ENCODE measurements at places on chromosomes 3 and 15.

GRCh38 chr3:108085810-108086350 is 5.0 kb downstream of the CD47 start:
- DNase-seq = no peak

GRCh38 chr3:78690766-78691165 is 1077.0 kb downstream of the ROBO1 start:
- DNase-seq = peak; percentile 75

DNA sequence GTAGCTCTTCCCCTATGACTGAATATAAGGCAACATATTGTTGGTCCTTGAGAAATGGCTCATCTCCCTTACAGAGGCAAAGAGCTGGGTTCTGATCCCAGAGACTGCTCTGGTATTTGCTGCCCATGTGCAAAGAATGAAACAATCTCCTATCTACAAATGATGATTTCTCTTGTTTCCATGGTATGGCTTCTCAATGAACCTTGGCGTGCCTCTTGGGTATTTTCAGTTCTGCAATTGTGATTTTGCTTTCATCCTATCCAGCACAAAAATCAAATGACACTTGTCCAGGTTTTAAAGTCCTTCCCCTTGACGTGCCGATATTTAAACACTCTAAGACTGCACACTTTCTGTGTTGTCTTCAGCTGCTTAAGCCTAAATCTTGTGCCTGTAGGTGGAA is 109.8 kb upstream of the NR2F2 start:
- no peak for DNase-seq

DNA sequence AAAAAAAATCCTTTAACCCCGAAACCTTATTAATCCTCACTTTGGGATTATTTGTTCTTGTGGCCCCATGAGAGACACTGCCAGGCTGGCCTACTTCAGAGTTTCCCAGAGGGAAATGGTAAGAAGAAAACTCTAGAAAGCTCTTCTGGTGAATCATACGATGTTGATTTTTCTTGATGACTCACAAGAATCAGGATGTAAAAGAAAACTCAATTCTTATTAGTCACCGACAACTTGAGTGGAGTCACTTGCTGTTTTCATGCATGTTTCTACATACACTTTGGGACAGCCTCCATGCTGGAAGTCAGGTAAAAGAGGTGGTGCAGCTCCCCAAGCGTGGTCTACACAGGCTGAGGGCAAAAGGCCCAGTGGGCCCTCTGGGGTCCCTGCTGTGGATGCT is 42.8 kb downstream of the MYO5C start:
- DNase-seq = peak; percentile 91

GRCh38 chr3:193960487-193961274 is 175.3 kb upstream of the HES1 start:
- DNase-seq = no peak

GRCh38 chr15:39974656-39975230 is 40.8 kb downstream of the EIF2AK4 start:
- DNase-seq = peak; percentile 21

GRCh38 chr3:186149319-186149960 is 40.6 kb upstream of the ETV5 start:
- no peak for DNase-seq

GRCh38 chr3:124831628-124832199 is 55.5 kb downstream of the ITGB5 start:
- DNase-seq = no peak

- no peak for DNase-seq
Observed at GRCh38 chr15:40198355-40199085, 37.7 kb downstream of the BUB1B start.

GRCh38 chr15:74272812-74273211 is 36.7 kb downstream of the CCDC33 start:
- DNase-seq = no peak

DNA sequence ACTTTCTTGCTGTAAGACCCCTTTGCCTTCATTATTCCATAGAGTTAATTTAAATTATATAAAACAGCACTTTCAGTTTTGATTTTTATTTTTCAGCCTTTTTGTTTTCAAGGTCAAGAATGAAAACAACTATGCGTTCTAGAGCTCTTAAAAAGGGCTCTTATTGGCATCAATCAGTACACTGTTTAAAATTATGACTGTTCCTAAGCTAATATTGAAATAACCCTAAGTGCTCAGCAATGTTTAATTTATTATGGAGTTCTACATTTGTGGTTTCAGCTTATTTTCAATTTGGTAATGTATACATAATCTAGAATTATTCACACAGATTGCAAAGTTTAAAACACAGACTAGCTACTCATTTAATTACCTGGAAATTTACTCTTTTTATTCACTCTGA is 179.4 kb downstream of the MBNL1 start:
- no peak for DNase-seq

GRCh38 chr15:39896846-39897245 is 23.2 kb downstream of the GPR176 start:
- peak; percentile 36 for DNase-seq

DNA sequence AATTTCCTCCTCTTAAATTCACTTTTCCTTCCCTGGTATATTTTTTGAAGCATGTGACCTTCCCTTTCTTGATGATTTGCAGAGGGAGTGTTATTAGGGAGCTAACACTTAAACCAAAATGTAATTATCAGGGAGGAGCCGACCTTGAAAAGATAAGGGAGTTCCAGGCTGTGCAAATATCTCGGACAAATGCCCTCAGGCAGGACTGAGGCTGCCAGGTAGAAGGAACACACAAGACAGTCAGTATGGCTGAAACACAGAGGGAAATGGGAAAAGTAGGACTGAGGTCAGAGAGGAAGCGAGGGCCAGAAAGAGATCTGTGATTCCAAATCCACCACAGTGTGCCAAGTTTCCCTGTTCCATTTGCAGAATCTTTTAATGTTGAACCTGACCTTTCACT is 221.0 kb downstream of the CNTN3 start:
- DNase-seq = no peak

DNA sequence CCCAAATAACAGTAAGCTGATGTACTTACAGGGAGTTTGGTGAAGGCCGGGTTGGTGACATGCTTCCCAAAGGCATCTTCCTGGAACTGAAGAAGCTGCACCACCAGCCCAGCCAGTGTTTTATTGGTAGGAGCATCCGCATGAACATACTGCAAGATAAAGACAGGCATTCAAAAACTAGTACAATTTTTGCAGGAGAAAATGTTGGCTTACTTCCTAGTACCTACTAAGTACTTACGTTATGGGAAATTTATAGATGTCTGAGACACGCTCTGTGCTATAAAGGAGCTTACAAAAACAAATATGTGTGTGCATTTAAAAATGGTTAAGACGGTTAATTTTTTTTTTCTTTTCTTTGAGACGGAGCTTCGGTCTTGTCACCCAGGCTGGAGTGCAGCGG is 8.9 kb downstream of the SMARCC1 start:
- no peak for DNase-seq

Data from foreskin fibroblast (primary cell).